Activated gamma-delta T cell treated with anti-CD3 and anti-CD28 coated beads, Interleukin-2, amount 50 U/mL, for 16 hours (primary cell): ENCODE measurements at places on chromosomes 16 and 17.

DNA sequence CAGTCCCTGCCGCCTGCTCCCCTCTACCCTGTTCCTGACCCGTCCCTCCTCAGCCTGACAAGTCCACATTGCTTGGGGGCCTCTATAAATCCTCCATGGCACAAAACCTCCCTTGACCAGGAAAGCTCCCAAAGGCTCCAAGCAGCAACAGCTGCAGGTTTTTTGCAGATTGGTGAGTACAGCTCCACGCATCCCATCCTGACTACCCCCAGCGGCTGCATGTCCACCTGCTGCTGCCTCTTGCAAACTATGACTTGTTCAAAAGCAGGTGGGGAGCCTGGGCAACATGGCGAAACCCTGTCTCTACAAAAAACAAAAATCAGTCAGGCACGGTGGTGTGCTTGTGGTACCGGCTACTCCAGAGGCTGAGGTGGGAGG, 122.8 kb downstream of the ANKRD11 start:
- no peak for DNase-seq

GRCh38 chr16:22139008-22139407, 23.3 kb upstream of the SDR42E2 start:
- DNase-seq, result no peak

- DNase-seq, result no peak
Observed at GRCh38 chr17:78039581-78039980, 81.1 kb downstream of the TNRC6C start.

- DNase-seq, result no peak
Observed at GRCh38 chr16:50932348-50932935, 190.6 kb downstream of the CYLD start.

GRCh38 chr17:3780986-3781385, 20.0 kb downstream of the ITGAE start:
- DNase-seq, result no peak

GRCh38 chr16:84408856-84409255, 40.5 kb downstream of the ATP2C2 start:
- no peak for DNase-seq

- no peak for DNase-seq
Observed at GRCh38 chr16:67260426-67261063, 11.8 kb downstream of the SLC9A5 start.

- DNase-seq, result no peak
Observed at GRCh38 chr16:47523342-47524006, 62.3 kb downstream of the PHKB start.

- no peak for DNase-seq
Observed at GRCh38 chr16:1343428-1344242, 8.0 kb downstream of the TSR3 start.

DNA sequence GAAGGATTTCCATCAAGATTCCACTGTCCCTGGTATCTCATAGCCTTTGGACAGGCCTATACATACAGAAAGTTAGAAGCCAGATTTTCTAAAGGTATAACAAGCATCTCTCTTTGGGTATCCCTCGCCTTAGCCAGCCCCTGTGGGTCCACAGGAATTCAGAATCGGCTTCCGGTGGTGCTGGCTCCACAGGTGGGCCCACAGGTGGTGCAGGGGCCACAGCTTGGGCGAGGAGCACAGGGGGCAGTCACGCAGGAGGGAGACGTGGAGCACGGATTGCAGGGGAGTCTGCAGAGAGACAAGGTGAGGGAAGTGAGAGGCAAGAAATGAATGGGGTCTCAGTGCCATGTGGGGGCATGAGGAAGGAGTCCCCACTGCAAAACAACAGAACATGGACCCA, 3.5 kb downstream of the KRT38 start:
- DNase-seq, result no peak

GRCh38 chr16:57512296-57513001, 23.9 kb downstream of the CCDC102A start:
- no peak for DNase-seq

DNA sequence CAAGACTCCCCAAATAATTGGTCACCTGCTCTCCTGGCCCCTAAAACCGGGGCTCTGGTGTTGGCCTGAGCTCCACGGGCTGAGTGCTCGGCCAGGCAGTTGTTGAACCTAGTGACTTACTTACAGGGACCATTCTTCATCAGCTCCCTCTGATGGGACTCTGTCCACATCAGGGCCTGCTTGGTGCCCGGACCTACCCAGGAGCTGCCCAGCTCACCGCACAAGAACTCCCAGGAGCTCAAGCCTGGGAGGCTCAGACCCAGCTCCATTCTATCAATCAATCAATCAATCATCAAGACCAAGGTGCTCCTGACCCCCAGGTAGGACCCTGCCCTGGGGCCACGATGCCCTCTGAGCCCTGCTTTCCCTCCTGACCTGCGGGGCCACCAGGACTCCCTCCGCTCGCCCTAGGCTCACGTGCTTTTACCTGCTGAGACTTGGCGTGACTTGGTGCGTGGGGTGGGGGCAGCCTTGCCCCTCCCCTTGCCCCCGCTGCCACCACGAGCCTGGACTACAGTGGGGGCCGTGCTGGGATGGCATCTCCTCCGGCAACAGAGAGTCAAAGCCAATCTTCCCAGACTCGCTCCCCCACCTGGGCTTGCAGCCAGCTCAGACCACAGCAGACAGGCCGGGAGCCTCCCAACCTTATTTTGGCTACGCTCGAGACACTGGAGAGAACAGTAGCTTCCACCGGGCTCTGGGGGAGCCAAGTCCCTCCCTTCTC, 15.7 kb downstream of the IL34 start:
- DNase-seq, result no peak

- DNase-seq, result no peak
Observed at GRCh38 chr17:12553625-12554024, 112.1 kb upstream of the MYOCD start.

DNA sequence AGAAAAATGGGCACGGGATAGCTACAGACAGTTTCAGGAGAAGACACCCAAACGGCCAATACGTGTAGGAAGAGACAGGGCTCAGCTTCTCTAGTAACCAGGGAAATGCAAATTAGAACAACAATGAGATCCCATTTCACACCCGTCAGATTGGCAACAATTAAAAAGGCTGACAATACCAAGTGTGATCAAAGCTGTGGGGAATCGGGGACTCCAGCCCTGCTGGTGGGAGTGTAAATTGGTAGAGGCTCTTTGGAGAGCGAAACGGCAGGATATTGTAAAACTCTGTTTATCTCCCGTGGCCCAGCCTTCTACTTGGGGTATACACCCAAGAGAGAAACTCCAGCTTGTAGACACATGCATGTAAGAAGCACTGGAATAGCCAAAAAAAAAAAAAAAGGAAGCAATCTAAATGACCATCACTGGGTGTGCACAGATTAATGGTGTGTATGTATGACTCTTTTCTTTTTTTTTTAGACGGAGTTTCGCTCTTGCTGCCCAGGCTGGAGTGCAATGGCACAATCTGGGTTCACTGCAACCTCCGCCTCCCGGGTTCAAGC, 27.5 kb downstream of the MYBBP1A start:
- no peak for DNase-seq

DNA sequence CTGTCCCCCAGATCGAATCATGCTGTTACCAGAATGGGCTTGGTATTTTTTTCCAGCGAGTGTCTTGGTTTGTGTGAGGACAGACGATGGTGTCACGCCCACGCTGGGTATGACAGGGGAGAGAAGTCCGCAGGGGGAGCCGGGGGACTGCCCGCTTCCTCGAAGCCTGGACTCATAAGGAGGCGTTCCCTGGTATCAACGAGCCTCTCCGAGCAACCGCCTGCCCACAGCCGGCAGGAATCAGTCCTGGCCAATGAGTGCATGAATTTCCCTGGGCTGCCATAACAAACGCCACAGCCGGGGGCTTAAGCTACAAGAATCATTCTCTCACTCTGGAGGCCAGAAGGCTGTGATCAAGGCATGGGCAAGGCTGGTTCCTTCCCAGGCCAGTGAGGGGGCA, 26.1 kb upstream of the JPH3 start:
- DNase-seq, result no peak

GRCh38 chr17:42783062-42783790, 2.8 kb downstream of the WNK4 start:
- DNase-seq, result no peak

DNA sequence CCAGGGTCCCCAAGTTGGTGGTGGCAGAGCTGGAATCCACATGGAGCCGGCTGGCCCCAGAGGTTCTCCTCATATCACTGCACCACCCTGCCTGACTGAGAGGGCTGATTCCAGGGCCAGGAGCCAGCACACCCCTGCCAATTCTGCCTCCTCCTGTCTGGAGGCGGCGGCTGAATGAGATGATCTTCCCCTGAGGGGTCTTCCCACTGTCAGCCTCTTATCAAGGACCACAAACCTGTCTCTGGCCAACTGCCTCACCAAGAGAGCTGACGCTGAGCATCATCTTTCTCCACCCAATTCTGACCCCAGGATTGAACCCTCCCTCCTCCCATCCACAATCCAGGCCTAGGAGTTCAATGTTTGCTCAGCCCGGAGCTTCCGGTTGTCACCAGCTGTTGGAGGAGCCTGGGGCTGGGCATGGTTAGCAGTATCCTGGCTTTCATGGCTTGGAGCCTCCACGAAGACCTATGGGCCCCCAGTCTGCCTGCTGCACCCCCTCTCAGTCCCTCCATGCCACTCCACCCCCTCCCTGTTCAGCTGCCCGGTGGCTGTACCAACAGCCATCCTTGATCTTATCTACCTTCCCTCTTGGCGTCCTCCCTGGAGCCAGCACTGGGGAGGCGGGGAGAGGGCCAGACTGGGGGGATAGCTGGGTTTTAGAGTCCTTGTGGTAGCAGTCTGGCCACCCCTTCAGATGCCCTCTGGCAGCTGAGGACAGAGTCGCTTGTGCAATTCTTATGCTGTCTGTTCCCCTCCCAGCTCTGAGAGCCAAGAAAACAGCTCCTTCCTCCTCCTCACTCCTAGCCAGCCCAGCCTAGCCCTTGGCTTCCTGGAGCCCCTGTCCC, 25.6 kb downstream of the ABCC3 start:
- DNase-seq, result no peak

- DNase-seq, result no peak
Observed at GRCh38 chr17:78771758-78772382, 10.2 kb downstream of the CYTH1 start.

GRCh38 chr16:84898447-84898846, 78.7 kb downstream of the CRISPLD2 start:
- no peak for DNase-seq

- no peak for DNase-seq
Observed at GRCh38 chr16:53715023-53715384, 11.0 kb downstream of the FTO start.

DNA sequence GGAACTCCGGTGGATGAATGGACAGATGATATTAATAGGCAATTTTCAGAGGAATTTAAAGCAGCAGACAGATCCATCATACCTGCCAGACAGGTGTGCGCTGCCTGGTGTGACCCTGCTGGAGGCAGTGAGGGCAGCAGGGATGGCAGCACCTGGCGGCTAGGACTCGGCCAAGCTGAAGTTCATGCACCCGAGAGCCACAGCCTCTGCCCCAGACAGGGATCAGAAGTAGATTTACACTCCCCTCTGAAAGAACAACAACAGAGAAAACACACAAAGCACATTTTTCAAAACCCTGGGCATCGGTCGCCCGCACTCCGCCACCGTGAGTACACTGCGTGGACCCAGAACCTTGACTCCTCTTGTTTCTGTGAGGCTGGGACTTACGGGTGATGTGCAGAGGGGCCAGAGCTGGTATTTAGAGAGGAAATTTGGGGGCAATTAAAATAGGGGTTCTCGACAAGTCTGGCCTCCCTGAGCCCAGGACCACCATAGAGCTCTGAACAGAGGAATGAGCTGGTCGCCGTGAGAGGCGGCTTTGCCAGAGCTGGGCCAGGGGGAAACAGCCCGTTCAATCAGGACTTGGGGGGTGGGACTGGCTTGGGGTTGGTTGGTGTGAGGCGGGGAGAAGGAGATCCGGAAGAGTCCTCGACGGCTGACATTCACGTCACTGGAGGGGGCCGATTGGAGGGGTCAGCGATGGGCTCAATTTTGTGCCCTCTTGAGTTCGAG, 101.0 kb downstream of the METRNL start:
- DNase-seq, result no peak

DNA sequence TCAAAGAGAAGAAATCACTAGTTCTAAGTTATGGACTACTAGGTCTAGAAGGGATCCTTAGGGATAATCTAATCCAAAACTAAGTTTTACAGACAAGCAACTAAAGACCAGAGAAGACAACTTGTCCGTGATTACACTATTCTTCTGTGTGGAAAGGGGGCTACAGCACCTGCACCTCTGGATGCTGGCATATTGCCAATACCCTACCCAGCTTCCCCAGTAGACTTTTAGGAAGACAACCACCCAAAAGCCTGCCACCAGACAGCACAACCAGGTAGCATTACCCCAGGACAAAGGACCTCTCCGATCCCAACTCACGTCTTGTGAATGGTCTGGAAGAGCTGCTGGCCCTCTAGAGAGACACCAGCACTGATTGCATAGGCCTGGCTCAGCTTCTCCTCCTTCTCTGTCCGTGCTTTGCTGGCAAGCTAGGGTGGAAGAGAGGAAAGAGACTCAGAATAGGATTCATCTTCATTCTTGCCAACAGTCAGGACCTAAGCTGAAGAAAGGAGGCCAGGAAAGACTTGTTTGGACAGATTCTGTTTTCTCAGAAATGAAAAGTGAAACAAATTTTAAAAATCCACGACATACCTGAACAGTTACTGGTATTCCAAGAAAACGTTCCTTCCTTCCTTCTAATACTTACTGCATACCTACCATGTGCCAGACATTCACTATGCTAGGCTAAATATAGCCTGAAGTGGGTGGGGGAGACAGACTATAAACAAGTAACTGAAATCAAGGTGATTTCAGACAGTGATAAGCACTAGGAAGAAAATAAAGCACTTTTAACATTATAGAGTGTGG, 25.3 kb upstream of the TMEM101 start:
- no peak for DNase-seq
